NCI-H748 treated with DMSO at 0.1 percent for 48 hours (cell line): ENCODE measurements at places on chromosomes 2 and 18.
A peak's percentile ranks its signal among the peaks of the same experiment; 100 is the strongest.

DNA sequence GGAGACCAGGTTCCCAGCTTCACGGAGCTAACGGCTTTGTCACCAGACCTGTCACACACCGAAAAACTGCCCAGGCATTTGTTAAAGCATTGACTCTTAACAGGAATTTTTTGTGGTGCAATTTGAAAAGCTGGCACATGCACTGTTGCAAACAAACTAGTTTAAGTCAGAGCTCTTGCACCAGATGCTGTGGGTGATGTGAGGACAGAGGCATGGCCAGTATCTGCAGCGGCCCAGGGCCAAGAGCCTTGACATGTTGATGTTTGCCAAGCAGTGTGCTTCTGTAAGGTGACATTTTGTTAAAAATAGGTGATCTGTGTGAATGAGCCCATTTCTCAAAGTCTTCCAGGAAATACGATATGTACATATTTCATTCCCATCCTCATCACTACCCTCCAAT lies 142.5 kb downstream of the MTCL1 start:
- DNase-seq = no peak

DNA sequence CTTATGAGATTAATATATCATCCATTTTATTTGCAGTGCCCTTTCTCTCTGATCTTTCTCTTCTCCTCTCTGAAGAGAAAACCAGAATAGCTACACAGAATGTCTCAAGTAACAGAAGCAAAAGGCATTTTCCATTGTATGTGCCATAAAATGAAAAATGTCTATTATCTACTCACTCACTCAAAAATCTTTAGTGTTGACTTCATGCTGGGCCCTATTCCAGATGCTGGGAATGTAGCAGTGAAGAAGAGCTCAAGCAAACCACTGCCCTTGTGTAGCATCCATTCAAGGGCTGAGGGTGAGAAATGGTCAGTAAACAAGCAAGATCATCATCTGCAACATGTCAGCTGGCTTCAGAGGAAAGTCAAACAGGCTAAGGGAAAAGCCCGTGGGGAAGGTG lies 427.7 kb downstream of the METTL4 start:
- DNase-seq = no peak

- no peak for DNase-seq
Observed at GRCh38 chr2:119522671-119523070, 1.6 kb downstream of the SCTR start.

DNA sequence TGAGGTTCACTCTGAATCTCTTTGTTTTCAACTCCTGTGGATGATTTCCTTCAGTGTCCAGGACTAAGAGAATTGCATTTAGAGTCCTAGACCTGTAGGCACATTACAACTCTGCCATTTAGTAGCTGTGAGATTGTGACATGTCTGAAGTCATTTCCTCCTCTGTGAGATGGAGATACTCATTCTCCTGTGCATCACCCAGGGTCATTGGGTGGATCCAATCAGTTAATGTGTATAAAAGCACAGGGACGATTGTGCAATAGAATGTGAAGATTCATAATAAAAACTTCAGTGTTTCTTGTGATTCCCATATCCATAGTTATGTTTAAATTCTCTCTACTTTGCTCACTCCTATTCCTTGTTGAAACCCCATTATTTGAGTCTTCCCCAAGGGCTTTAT lies 113.6 kb downstream of the DIS3L2 start:
- DNase-seq = no peak

DNA sequence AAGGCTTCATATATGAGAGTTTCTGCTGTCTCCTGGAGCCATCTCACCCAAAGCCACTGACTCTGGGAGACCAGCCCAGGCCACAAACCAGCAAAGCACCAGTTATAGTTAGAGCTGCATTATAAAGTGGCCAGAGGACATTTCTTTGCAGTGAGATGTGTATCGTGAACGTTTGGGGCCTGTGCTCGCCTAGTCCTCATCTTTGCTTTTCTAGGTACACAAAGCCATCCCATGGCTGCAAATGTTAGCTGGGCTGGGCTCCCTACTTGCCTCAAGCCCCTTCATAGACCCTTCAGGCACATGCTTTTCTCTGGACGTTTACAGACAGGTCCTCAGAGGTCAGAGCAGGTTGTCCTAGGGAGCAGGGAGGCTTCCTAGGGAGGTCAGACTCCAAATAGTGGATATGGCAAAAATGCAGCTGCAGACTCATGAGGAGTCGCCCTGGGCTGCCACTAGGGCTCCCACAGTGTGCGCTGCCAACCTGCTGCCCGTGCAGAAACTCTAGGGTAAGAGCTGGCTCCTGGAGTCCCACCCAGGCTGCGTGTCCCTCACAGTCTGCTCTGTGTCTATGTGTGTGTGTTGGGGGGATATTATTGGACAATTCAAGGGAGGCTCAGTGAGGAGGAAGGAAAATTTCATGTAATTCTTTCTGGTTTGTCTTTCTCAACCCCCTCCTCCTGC lies 141.0 kb downstream of the RPIA start:
- DNase-seq = no peak

GRCh38 chr2:8028981-8029380 lies 652.9 kb upstream of the ID2 start:
- DNase-seq = no peak

DNA sequence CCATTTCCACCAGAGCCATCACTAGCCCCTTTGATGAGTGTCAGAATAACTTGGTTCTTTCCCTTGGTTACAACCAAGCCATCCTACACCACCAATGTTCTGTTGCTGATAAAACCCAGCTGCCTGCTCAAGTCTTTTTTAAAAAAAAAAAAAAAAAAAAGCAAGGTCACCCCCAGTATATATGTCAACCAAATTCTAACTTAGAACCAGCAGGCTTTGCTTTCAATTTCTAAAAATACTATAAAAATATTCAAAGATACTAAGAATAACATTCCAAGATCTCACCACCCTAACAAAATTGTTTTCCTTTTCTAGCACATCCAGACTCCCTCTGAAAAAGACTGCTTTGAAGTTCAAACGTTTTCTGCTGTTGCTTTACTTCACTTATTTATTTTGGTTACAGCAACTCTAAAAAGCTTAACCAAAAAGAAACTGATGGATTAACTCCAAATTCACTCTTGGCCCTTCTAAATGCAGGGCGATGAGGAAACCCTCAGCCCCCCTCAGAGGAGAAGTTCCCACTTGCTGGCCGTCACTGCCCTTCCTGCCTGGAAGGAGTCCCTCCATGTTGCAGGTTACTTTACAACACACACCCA lies 10.9 kb downstream of the UXS1 start:
- no peak for DNase-seq

GRCh38 chr2:47043142-47043890 lies 111.8 kb downstream of the STPG4 start:
- DNase-seq = no peak

DNA sequence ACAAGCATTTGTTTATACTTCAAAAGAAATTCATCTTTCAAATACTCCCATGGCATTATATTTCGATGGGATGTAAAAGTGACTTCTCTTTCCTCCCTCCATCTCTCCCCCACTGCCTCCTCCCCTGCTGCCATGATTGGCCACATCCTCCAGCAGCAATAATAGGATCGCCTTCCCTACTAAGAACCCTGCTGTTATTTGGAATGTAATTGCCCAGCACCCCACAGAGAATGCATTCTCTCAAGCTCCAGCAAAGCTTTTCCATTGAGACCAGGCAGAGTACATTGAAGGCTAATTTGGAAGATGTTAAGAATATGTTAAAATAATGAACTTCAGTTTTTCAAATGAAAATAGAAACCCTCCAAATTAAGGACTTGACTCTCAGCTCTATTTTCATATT lies 375.4 kb upstream of the ACVR2A start:
- peak; percentile 56 for DNase-seq

DNA sequence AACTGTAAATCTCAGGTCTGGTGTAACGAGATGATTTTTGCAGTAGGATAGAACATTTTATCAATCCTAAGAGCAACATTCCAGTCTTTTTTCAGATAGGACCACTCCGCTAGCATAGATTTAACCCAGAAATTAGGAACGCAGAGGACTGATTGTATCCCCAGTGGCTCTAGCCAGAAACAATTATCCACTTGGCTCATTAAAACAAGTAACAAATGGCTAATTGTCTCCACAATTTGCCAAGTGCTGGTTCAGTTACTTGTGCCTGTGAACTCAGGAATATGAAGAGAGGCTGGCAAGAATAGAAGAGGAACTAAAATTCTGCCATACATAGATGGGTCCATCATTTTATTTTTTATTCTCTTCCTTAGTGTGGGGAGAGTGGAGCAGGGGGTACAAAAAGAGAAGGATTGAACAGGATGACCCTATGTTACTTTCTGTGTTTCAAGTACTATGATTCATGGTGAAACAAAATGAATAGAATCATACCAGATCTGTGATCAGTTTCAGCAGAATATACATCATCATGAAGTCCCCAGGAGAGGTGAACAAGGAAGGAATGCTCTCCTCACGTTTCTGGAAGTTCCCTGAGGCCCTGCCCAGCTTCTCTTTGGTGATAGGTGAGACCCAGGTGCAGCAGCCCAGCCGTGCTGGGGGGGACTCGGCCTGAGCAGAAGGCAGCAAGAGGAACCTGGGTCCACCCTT lies 121.6 kb downstream of the ARL4C start:
- no peak for DNase-seq

- no peak for DNase-seq
Observed at GRCh38 chr18:78447211-78447610, 532.4 kb upstream of the SALL3 start.

DNA sequence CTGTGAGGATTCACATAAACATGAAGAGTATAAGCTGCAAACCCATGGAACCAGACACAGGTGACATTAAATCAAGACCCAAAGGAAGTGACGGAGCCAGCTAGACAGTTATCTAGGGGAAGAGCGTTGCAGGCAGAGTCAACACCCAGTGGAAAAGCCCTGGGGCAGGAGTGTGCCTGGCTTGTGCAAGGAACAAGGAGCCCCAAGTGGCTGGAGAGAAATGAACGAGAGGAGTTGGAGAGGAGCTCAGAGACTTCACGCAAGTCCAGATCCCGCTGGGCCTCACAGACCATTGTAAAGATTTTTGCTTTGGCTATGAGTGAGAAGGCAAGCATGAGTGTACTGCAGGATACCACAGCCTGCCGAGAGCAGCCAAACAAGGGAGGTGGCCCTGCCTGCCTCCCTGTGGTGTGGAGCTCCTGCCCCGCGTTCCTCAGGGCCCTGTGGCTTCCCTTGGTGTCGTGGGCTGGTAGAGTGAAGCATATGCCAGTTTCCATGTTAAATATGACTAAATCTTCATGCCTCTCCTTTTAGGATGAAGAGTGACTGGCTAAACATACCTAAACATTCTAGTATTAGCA lies 88.2 kb downstream of the SP3 start:
- no peak for DNase-seq

- no peak for DNase-seq
Observed at GRCh38 chr18:63686871-63687270, 15.9 kb upstream of the SERPINB11 start.

DNA sequence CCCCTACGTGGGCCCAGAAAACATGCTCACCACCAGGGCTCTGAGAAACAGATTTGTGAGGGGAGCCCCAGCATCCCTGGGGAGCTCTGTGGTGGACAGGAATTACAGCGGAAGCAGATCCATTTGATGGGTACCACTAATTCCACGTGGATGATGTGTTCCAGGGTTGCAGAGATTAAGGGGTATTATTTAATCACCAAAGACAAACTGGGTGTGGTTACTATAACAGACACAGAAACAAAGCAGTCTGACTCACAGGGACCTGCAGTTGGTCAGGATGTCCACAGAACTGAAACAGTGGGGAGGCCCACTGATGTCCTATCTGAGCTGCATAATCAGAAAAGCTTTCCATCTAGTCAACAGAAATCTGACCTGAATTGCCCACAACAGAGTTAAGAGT lies 65.8 kb downstream of the PSMG2 start:
- DNase-seq = no peak

DNA sequence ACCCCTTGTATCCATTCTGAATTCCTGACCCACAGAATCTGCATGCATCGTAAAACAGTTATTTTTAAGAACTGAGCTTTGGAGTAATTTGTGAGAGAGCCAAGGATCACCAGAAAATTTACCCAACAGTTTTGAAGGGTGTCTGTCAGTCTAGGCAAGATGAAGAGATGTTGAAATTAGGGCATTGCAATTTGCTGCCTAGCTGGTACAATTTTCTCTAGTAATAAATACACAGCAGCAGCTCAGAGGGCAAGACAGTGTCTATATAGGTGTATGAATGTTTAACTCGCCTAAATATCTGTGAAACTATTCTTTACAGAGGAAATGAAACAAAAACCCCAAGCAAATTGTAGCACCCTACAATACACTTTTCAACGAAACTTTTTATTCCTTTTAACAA lies 377.8 kb upstream of the POU3F3 start:
- DNase-seq = no peak

DNA sequence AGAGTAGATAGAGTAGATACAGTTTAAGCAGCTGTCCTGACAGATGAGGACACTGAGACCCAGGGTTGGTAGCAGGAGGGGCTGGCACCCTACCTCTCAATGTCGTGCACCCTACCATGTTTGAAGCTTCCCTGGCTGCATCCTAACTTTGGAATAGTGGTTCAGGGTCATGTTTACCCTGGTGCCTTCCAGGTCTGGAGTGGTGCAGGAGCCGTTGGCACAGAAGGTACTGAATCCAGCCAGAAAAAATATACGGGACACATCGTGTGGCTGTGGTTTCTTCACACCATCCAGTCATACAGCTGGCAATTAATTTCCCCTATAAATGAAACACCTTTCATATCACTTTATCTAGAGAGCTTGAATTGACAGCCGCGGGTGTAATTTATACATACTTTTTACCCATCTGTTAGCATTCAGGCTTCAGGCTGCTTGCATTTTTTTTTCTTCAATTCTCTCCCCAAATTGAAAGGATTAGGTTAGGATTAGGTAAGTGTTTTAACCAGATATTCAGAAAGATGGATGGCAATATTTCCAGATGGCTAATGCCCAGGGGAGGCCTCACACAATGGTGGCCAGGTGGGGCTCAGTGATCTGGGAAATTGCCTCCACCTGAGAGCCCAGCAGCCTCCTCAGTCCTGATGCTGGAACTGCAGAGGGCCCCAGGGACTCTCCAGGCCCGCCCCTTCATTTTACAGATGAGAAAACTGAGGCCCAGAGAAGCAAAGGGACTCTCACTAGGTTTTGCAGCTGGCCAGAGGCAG lies 127.0 kb downstream of the CELF4 start:
- no peak for DNase-seq

DNA sequence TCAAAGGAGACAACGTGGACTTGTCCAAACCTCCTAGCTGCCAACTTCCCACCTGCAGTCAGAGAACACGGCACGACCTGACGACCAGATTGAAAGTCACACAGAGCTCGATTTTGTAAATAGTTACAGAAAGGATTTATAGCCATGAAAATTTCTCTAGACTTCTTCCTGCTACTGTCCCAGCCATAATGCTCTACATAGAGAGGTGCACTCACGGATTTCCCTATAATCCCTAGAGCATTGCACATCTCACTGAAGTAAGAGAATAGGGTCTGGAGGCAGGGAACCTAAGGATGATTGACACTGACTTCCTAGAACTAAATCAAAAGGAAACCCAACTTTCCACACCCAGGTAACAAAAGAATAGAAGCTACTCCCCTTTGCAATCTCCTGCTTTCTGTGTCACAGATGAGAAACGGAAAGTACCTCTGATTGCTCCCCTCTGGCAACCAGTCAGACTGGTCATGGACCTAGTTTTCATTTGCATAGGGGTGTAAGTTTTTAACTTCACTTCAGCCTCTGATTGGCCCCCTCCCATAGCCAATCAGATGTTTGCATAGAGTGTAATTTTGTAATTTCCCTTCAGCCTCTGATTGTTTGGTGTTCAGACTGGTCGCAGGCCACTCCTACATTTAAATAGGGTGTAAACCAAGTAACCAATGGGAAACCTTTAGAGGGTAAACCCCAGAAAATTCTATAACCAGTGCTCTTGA lies 58.6 kb upstream of the FBXO11 start:
- DNase-seq = no peak
